ENCODE measurements at places on chromosomes 5 and 9. TPM values are rescaled to one million over a fixed set of nuclear protein-coding genes. Genes with fewer than 3 reads are reported as not detected.

The C5orf52 gene
- total RNA-seq = not detected

The FBXW2 gene
- 20.7 TPM for total RNA-seq

The MYOT gene
- total RNA-seq = not detected

The NRG2 gene
- 1.6 TPM for total RNA-seq

The ZNF483 gene
- 0.60 TPM for total RNA-seq

The PCDHA13 gene
- 0.59 TPM for total RNA-seq

The DMRTA1 gene
- 0.12 TPM for total RNA-seq

The UGT3A2 gene
- not detected for total RNA-seq

The TAF11L2 gene
- total RNA-seq = not detected

The GARIN3 gene
- total RNA-seq = not detected
